ENCODE measurements at places on chromosomes 5 and 9.
A peak's percentile ranks its signal among the peaks of the same experiment; 100 is the strongest.

DNA sequence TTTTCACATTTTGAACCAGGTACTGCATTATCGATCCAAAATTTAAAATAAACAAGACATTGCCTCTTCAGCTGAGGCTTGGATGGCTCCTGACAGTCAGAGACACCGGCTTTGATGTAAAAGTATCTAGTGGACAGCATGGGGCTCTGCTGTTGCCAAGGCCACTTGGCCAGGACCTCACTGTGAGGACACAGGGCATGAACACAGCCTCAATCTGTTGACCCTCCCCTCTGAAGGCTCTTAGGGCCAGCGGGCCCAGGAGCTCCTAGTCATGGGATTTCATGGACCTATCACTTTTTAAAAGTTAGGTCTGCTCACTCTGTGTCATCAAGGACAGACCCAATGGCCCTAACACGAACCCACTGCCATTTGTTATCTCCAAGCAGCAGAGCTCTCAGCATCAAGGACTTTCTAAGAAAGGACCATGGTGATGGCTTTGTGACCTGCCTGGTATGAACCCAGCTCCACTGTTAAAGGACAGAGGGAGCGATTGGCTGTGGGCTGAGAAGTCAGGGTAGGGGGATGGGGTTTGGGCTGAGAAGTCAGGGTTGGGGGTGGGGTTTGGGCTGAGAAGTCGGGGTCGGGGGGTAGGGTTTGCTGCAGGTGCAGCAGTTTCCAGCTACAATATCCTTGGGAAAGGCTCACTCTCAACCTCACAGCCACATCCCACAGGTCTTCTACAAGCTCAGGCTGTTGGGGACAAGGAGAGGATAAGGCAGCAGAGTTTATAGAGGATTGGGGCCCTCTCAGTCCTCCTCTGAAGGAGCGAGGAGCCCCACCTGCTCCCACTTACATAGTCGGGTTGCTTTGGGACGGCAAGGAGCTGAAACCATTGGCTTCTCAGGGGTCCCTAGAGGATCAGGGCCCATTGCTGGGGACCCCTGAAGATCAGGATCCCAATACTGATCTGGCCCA lies 146.8 kb downstream of the BARX1 start:
- no peak for DNase-seq

DNA sequence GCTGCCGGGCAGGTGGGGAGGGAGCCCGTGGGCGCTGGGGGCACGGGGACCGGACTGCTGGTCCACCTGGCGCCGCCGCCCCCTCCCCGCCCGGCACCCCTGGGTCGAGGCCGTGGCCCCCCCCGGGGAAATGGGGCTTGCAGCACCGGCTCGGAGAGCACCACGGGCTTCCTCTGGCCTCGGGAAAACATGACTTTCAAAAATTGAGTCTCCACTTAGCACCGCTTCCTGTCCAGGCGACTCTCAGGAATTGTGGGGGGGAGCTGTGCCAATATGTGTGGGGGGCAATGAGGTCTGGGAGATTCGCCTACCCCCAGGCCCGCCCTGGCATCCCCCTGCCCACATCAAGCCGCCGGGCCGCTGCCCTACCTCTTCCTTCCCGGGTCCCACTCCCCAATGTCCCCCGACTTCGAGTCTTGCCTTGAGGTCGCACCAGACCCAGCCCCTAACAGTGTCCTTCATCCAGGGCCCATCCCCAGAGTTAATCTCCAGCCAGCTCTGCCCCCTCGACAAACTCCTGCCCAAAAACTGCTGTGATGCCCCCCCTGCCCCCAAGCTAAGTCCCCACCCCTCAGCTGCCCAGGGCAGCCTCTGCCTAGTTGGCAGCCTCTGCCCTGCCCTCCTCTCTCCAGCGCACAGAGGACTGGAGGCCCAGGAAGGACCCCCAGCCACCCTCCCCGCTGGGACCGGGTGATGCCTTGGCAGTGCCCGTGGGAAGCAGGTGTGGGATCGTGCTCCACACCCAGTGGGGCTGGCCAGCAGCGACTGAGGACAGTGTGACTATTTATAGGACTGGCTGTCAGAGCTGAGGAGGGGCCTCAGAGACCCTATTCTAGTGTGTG lies 3.9 kb downstream of the EGFL7 start:
- DNase-seq, result no peak

DNA sequence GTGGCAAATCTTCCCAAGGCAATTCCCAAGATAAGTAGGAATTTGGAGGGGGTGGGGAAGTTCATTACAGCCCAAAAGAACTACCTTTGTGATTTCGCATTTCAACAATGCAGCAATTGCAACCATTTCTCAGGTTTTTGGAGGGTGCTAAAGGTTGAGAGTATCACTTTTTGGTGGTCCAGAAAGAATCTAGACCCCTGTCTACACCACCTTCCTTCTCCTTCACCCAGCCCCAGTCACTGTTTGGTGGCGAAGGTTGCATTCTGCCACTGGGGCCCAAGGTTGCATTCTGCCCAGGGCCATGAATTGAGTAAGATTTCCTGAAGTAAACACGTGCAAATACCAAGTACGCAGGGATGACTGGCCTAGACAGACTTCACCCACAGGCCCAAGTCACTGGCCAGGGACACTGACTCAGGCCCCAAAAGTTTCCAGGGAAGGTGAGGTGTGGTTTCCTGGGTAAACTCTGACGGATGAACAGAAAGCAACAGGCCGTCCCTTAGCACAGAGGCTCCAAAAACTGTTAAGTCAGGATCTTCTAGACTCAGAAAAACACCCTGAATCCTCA lies 5.7 kb downstream of the PDE6A start:
- DNase-seq, result peak; percentile 11

DNA sequence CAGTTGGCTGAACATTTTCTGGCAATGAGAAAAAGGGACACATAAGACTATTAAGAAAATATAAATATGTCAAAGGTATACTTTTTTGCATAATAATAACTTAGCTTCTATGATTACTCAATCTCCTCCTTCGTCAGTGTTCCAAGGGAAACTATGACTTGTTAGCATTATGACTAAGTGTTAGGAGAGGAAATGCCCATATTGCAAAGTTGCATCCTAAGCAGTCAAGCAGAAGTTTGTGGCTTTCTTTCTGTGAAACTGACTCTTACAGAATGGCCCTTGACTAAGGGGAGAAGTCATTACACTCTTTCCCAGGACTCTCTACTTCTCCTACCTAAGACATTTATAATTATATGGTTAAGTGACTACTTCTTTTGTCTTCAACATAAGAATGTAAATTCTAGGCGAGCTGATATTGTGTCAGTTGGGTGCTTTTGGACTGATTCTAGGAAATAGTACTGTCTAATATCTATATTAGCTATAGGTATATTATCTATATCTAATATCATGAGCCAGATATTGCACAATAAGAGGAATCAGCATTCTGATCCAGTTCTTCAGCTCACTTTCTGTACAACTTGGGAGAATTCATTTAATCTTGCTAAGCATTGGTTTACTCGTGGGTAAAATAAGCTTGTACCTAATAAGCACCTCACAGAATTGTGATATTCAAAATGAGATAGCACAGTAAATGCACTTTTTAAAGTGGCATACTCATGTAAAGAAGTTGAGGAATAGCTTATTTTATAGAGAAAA lies 16.4 kb upstream of the SPINK6 start:
- no peak for DNase-seq

DNA sequence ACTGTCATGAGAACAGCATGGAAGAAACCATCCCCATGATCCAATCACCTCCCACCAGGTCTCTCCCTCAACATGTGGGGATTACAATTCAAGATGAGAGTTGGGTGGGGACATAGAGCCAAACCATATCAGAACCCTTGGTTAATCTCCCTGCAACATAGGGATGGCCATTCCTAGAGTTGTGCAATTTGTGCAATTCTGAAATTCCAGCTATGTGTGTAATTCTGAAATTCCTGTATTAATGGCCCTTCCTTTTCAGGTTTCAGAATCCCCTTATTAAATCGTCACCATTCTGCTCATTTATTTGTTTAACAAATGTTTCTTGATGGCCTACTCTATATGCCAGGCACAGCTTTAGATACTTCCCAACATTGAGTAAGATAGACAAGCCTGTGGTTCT lies 282.6 kb downstream of the SMARCA2 start:
- no peak for DNase-seq

DNA sequence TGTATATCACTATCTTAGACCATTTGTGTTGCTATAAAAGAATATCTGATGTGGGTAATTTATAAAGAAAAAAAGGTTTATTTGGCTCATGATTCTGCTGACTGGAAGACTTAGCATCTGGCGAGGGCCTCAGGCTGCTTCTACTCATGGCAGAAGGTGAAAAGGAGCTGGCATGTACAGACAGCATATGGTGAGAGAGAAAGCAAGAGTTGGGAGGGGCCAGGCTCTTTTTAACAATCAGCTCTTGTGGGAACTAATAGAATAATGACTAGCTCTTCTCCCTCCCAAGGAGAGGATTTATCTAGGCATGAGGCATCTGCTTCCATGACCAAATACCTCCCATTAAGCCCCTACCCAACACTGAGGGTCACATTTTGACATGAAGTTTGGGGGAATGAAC lies 130.2 kb upstream of the SV2C start:
- no peak for DNase-seq

DNA sequence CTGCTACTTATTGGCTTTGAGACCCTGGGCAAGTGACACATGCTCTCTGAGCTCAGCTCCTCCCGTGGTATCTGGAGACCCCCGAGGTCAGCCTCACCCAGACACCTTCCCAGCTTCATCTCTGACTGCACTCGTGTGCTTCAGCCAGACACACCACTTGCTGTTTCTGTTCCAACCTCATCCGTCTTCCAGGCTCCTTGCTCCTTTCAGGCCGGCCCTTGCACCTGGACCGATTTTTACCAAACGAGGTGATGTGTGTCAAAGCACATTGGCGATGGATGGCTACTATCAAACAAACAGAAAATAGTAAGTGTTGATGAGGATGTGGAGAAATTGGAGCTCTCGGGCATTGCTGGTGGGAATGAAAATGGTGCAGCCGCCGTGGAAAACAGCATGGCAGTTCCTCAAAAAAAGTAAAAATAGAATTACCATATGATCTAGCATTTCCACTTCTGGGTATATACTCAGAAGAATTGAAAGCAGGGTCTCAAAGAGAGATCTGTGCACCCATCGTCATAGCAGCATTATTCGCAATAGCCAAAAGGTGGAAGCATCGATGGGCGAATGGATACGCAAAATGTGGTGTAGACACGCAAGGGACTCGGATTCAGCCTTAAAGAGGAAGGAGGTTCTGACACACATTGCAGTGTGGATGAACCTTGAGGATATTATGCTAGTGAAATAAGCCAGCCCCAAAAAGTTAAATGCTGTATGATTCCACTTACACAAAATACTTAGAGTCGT lies 96.1 kb upstream of the IER5L start:
- no peak for DNase-seq

DNA sequence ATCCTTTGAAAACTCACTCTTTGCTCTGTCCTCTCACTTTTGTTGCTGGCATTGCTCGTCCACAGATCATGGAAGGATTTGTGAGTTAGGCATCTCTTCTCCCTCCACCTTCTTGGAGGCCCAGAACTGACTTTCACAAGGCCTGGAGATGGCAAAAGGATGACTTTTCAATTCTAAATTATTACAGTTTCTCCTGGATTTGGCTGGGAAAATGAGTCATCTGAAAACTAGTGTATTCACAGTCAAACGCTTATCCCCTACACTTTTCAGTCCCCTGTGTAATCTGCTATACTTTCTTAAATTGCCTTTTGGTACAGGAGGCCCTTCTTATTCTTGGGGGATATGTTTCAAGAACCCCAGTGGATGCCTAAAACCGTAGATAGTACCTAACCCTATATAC lies 35.6 kb downstream of the ADRA1B start:
- DNase-seq, result no peak

GRCh38 chr9:37034938-37035647 lies 1.0 kb upstream of the PAX5 start:
- DNase-seq, result no peak

- peak; percentile 80 for DNase-seq
Measured at GRCh38 chr9:133238851-133239532, 29.9 kb upstream of the OBP2B start.

GRCh38 chr9:133470427-133470924 lies 8.4 kb downstream of the SLC2A6 start:
- no peak for DNase-seq
